ENCODE measurements at places on chromosomes 2 and 18.

- no peak for DNase-seq
Observed at GRCh38 chr2:36452260-36452659, 96.7 kb downstream of the CRIM1 start.

- no peak for DNase-seq
Observed at GRCh38 chr2:236109061-236109460, 59.1 kb downstream of the GBX2 start.

DNA sequence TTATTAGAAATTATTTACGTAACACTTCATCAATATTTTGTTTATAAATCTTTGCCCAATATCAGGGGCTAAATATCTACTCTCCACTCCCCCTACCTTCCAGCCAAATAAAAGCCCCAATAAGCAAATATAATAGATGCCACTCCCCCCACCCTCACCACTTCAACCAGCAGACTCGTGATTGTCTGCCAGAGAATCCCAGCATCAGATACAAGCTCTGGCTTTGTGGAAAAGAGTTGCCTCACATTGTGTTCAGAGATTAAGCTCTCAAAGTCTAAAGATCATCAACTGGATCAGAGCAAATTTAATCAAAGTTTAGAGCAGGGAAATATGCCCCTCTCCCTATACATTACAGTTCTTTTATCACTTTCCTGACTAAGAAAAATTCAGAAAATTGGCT lies 39.5 kb downstream of the AOX1 start:
- DNase-seq: no peak

GRCh38 chr2:11810237-11810977 lies 64.0 kb downstream of the LPIN1 start:
- DNase-seq: no peak

- no peak for DNase-seq
Observed at GRCh38 chr18:62665188-62665587, 50.2 kb upstream of the PHLPP1 start.

- DNase-seq: no peak
Observed at GRCh38 chr2:219434718-219435525, at the start of gene SPEG. SPEG (plus strand) TSS chr2:219434843; CDS start chr2:219434978, 135 bp downstream.

DNA sequence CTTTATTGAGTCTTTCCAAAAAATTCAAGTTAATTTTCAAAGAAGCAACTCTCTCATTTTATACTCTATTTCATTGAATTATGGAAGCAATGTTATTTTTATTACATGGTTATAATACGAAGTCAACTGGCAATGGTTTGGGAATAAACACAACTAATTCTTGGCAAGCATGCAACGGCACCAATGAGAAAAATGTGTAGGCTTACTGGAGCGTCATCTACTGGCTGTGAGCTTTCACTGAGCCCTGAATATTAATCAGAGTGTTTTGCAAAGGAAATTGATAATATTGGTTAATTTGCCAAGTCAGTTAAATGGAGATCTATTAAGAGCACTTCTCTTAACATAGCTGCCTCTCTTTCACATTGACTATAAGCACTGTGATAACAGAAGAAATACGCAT lies 163.9 kb downstream of the IKZF2 start:
- DNase-seq: no peak

DNA sequence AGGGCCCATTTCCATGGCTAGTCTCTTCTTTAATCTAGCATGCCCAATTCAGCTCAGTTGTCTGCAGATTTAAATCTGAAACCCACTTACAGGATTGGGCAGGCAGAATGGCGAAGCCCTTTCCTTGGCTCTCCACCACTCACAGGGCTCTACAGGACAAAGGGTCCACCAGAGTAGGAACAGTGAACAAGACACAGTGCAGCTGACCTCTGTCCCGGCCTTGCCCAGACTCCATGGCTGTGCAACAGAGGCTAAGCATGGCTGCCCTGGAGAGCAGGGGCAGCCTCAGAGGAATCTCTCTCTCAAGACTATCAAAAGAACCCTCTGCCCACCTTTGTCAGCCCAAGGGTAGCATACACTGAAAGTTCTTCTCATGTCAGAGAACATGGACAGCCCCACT lies 9.7 kb upstream of the ATP6V1B1 start:
- no peak for DNase-seq

DNA sequence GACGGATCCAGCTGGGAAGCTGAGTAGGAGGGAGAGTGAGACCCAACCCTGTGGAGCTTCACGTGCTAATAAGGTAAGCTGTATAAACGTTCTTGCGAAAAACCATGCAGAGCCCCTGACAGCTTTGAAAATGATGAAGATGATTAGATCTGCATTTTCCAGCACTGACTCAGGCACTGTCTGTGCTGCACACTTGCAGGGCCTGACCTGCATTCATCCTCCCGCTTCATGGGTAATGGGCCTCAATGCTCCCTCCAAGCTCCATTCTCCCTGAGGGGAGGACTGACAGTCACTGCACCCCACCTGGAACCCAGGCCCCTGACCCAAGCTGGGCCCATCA lies 205.4 kb downstream of the TMEM163 start:
- no peak for DNase-seq

DNA sequence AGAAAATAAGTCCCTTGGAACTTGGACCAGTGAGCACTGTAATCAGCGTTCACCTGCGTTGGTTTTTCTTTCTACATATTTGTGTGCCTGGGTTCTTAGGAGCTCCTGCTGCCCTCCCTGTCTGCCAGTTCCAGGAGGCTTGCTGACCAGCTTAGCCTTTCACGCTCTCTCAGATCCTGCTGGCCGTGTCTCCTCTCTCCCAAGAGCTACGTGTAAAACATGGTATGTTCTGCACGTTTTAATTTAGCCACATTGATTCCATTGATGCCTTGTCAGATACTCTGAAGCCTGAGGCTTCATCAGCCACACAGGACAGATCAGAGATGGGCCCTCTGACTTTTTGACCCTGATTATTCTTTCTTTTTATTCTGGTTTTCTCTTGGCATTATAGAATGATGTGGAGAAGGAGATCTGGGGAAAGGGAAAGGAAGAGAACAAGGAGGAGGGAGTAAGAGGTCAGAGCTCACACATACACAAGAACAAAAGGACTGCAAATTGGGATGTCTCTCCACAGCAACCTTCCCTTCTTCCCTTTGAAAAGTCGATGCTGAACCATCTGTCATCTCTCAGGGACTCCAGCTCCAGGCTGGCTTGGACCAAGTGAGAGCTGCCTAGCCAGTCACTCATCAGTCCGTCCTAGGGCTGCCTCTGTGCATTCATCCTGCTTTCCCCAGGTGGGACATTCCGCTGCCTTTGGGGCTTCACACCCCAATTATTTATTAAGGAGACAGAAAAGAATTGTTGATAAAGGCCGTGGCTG lies 152.8 kb downstream of the PIK3C3 start:
- no peak for DNase-seq

DNA sequence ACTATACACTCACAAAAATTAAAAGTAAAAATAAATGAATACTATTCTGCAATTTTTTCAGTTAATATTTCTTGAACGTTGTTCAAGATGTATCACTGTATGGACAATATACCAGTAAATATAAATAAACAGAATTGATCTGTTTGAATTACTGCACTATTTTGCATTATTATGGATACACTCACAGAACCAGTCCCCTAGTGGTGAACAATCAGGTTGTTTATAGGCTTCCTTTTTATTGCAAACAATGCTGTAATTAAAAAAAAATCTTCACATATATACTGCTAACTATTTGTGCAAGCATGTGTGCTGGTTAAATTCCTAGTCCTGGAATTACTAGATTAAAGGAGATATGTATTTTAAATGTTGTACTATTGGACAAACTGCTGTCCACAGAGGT lies 306.0 kb downstream of the FBXO15 start:
- DNase-seq: no peak

DNA sequence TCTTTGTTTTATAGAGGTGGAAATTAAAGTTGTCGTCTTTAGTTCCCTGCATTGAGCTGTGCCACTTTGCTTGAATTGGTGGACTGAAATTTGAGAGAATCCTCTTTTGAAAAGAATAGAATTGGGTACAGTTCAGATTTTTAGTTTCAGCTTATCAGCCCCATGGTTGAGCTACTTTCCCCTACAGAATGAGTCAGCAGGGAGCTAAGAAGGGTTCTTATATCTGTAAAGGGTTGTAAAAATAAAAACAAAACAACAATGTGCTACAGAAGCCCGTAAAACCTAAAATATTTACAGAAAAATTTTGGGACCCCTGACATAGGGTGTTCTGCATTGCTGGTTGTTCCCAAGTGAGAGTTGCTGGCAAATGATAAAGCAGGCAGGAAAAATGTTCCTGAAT lies 12.6 kb downstream of the SLC20A1 start:
- DNase-seq: no peak

DNA sequence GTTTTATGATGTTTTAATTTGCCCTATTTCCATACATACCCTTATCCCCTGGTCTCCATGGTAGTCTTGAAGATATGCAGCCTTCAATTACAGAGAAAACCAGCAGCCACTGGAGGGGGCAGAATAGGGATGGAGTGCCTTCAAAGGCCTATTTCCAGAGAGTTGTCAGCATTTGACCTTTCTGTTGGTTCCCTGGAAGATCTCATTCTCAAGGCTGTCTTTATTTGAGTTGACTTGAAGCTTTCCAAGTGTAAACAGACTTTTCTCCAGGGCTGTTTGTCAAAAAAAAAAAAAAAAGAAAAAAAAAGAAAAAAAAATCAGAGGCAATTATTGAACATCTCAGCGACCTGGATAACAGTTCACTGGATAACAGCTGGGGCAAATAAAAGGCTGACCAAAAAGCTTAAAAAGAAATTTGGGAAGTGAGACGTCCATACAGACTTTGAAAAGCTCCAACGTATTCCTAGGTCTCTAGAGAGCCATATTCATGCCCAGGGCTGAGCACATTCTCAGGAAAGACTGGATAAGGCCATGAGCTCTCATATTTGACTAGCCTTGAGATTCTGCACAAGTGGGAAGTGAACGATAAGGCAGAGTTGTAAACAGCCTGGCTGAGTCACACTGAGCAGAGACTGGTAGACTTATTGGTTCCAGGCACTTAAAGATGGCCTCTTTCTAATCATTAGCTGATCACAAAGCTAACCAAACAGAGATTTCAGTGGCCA lies 126.6 kb downstream of the VAPA start:
- DNase-seq: no peak

DNA sequence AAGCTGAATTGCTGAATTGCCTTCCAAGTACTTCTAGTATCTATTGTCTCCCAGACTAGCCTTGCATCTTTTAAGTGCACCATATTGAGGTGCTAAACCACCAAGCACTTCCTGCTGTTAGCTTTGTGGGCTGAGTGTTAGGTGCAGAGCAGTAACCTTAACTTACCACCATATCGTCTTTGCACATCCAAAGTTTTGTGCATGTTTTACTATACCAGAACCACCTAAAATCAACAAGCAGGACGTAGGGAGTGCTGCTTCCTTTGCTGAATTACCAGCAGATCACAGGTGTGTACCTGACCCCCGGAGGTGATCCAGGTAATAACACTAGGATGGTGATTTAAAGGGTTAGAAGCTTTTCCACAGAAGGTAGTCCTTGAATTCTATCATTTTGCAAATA lies 359.9 kb upstream of the HNRNPA3 start:
- no peak for DNase-seq

DNA sequence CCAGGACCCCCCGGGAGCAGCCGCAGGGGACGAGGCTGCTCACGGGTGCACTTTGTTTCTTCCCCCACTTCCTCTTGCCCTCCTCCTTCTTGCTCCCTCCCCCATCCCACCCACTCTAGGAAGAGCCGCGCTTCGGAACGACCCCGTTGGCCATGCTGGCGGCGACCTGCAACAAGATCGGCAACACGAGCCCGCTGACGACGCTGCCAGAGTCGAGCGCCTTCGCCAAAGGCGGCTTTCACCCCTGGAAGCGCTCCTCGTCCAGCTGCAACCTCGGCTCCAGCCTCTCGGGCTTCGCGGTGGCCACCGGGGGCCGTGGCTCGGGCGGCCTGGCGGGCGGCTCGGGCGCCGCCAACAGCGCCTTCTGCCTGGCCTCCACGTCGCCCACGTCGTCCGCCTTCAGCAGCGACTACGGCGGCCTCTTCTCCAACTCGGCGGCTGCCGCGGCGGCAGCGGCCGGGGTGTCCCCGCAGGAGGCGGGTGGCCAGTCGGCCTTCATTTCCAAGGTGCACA lies 1.3 kb downstream of the SP9 start:
- peak; percentile 44 for DNase-seq

DNA sequence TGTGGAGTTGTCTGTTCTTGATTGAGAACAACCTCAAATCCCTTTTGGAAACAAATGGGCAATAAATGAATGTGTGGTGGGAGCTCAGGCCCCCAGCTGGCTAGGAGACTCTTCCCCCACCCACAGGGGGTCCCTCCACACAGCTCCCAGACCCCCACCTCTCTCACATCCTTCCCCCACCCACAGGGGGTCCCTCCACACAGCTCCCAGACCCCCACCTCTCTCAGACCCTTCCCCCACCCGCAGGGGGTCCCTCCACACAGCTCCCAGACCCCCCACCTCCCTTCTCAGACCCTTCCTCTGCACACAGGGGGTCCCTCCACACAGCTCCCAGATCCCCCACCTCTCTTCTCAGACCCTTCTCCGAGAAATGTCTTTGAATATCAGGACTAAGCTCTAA lies 79.0 kb upstream of the CTDP1 start:
- DNase-seq: no peak

DNA sequence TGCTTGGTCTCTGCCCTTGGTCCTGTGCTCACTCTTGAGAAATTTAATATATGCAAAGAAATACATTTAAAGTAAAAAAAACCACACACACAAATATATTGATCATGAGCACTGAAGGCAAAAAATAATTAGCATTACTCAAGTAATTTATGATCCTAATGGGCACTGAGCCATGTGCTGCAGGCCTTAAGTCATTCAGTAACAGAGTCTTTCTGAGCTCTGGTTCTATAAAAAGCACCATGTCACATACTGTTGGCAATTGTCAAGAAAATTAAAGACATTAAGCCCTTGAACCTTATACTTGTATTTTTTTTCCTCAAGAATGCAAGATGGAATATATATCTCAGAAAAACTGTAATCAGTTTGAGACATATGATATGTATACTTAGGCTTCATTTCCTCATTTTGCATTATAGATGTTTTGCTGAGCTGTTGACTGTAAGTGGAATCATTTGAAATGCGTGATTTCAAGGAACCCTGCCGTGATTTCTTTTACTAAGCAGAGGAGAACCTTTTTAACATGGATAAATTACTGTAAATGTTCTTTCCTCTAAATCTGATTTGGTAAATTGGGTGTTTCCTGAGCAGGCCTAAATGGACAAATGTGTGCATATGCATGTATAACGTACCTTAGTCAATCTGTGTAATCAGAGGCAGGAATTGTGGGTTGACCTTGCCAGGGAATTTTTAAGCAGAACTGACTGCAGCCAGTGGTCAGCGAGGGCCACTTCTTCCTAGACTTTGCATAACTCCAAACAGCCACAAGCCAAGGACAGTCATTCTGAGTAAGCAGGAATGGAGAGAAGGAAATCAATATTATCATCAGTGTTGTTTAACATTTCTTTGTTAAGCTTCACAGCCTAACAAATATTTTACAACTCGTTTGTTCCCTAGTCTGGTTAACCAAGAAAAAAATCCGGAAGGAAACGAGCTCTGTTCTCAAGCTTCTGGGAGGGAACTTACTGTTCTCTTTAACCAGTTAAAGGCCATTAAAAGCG lies 191.5 kb upstream of the ATP5MC3 start:
- no peak for DNase-seq

DNA sequence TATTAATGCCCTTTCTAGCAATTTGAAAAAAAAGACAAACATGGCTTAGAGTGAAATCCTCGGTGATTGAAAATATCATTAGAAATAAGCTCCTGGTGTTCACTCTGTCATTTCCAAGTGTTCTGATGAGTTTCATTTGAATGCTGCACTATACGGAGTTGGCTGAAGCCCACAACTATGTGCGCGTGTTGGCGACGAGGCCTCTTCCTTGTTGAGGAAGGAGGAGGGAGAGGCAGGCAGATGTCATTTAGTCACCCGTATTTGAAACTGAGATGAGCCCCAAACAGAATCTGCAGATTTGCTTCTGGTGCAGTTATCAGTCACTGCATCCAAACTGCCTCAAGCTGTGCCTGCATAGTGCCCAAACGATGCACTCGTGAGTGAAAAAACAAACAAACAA lies 23.5 kb upstream of the SKOR2 start:
- DNase-seq: no peak
